ENCODE measurements at places on chromosomes 5 and 9. TPM values are rescaled to one million over a fixed set of nuclear protein-coding genes. Genes with fewer than 3 reads are reported as not detected.

Gene GABRB2
- not detected for total RNA-seq

- no peak for DNase-seq
Measured at GRCh38 chr9:70933321-70933720, 188.1 kb downstream of the TRPM3 start.

DNA sequence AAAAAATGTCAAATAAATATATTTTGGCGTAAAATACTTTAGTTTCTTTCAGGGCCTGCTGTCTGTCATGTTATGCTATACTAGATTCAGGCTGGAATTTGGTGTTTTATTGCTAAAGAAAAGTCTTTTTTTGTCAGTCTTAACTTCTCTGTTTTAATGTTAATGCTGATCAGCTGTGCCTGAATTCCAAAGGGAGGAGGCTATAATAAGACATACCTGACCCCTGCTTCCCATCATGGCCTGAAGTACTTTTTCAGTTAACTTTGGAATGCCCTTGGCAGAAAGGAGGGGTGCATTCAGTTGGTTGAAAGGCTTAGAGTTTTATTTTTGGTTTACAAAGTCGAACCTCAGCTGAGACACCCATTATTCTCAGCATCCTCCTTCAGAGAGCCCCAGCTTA lies 58.1 kb upstream of the PANK3 start:
- no peak for DNase-seq

Gene PDE6A
- not detected for total RNA-seq

- no peak for DNase-seq
Measured at GRCh38 chr9:134485653-134486052, 155.9 kb upstream of the COL5A1 start.

GRCh38 chr9:129440435-129441186 lies 180.3 kb downstream of the C9orf50 start:
- no peak for DNase-seq

DNA sequence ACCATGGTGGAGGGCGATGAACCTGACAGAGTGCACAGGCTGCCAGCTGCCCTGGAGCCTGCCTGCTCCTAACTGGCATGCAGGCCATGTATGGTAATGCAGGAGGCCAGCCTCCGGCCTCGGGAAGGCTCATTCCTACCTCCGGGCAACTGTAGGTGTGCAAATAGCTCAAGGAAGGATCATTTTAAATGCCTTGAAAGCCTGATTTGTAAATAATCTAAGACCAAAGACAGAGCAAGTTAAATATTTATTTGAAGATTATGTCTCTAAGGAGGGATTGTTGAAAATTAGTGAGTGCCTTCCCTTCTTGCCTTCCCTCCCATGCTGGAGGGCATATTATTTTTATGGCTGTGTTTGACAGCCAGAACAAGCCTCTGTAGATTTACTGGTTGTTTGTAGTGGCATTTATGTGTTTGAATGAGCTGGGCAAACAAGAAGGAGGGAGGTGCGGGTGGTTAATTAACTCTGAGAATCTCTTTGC lies 285.7 kb upstream of the TUT7 start:
- DNase-seq = no peak

GRCh38 chr9:2603621-2604020 lies 18.0 kb upstream of the VLDLR start:
- no peak for DNase-seq

DNA sequence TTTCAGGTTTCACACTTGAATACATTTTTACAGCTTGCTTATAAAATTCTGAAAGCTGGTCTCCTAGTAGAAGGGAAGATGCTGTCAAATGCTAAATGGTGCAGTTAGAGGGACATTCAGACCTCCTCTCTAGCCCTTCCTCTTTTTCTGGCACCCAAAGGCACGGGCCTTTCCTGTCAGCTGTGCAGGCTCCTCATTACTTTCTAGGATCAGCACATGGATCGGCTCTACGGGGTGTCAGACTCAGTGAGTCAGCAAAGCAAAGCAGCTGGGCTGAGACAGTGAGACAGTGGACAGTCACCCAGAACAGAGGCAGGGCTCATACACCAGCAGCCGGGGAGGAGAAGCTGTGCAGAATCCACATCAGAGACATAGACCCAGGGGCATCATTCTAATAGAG lies 80.0 kb upstream of the TNC start:
- DNase-seq = no peak

DNA sequence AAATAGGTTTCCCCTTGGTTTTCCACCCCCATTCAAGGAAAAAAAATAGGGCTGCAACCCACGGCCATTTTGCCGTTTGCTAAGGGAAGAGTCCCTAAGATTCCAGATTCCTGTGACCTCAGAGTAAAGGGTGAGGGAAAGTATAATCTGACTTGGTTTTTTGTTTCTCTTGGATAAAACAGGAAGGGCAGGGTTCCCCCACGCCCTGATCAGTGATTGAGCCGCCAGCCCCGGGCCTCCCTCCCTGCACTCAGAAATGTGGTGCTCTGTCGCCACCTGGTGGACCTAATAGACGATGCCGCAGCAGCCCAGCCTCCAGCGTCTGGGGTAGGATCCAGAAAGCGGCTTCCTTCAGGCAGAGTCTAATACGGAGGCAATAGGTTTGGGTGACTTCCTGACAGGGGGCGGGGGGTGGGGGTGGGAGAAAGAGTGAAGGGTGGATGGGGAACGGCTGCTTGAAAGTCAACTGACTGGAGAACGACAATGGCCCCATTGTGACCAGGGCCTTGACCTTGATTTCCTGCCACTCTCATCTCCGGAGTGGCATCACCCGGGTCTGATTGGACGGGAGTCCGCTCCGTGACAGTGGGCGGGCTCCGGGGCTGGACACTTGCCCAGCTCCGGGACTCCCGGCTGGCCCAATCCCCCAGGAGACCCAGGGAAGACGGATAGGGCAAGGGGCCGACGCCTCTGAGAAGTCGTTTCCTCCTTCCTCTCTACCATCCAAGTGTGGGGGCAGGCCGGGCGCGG lies 17.8 kb upstream of the CYSTM1 start:
- peak; percentile 45 for DNase-seq

- DNase-seq = no peak
Measured at GRCh38 chr9:118734696-118735095, 634.5 kb downstream of the BRINP1 start.

DNA sequence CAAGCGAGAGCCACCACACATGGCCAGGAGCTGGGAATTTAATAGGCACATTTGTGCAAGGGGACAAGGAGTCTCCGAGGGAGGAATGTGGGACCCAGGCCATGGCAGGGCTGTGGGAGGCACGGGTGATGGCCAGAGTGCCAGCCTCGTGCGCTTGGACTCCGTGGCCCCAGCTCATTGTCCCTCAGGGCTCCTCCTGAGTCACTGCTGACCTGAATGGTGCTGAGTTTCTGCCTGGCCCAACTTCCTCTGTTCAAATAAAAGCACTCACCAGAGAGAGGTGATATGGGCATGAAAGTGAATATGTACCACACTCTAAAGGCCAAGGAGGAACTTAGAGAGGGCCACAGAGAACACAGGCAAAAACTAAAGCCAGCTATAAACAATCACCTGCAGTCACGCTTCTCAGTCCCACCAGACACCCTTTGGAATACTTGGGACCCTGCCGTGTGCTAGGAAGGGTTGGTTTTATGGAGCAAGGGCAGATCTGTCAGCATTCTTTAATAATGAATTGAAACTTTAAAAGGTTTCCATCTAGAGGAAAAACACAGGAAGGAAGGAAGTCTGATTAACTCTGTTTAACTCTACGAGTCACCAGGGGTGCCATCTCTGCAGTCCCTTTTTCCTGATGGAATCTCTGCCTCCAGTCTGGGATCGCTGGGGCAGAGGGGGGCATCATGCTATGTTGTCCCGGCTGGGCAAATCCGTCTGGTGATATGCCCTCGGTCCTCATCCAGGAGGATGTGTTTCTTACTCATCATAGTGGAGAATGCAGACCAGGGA lies 25.1 kb upstream of the UBE2QL1 start:
- no peak for DNase-seq

Gene GARNL3
- total RNA-seq = 2.9 TPM

DNA sequence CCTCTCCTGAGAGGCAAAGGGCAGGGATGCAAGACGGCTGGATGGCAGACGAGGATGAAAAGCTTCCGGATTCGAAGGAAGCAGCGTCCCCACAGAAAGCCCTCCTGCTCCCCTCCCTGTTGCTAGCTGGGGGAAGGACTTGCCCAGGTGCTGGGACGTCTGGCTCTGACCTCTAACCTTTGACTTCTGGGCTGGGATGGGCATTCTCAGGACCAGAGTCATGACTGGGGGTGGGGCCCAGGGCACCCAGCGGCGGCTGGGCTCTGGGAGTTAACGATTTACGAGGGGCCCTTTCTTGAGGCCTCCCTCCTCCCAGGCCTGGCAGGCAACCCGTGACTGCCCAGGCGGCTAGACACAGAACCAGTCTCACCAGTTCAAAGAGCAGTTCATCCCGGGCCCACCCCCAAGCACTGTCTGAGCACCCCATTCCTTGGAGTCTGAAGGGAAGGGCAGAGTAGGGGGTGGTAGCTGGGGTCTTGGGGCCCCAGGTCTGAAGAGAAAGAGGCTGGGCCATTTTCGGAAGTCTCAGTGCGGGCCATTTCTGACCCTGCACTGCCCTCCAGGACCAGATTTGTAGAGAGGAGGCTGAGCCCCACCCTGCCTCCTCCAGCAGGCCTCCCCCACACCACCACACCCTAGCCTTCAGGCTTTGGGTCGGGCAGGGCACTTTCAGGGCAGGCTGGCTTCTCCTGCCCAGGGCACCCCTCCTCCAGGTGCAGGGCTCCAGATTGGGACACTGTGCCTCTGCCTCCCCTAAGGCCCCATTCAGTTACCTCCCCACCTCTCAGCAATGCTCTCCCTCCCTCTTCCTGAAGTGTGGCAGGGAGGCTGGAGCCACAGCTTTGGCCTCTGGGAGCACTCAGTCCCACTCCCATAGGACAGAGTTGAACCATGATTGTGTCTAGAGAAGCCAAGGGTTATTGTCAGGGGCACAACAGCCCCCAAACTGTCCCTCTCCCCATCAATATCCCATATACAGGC lies 5.0 kb upstream of the CXXC5 start:
- no peak for DNase-seq

DNA sequence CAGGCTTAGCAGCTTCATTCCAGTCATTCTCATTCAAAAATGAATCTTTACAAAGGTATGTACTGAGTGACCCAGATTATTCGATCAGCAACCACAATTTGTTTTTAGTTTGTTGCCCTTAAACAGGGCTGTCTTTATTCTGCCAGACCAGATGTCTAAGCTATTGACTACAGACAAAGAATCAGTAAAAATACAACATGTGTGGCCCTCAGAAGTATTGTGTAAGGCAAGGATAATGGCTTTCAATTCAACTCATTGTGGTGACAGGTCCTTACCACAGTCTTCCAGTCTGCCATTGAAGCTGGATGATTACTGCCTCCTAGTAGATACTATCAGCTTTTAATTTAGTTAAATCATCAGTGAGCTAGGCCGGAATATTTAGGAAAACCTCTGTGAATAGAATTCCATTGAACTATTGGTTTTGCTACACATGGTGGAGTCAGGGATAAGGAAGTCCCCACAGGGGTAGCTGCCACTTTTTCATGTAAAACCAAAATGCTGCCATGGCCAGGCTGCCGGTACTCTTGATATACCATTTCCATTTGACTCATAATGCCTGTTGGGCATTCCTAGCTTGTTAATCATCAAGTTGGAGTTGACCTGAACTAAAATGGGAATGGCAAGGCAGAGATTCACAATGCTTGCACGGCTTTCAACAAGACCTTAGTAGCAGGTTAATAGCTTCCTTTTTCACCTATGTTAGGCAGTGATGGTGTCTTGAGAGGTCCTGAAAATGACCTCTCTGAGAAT lies 175.6 kb downstream of the MEF2C start:
- DNase-seq = no peak

Gene CDX1
- not detected for total RNA-seq

GRCh38 chr5:56314529-56314928 lies 81.4 kb upstream of the ANKRD55 start:
- DNase-seq = no peak

Gene GTF2H2
- total RNA-seq = 8.2 TPM

- no peak for DNase-seq
Measured at GRCh38 chr5:65157906-65158603, 323.7 kb downstream of the ADAMTS6 start.

Gene FGF18
- not detected for total RNA-seq

Gene EMB
- total RNA-seq = 4.7 TPM

Gene SLC36A2
- not detected for total RNA-seq

- DNase-seq = no peak
Measured at GRCh38 chr9:27125936-27126335, 16.9 kb downstream of the TEK start.

- no peak for DNase-seq
Measured at GRCh38 chr5:16609412-16609811, 7.4 kb downstream of the RETREG1 start.

GRCh38 chr9:80489329-80489728 lies 917.6 kb downstream of the TLE4 start:
- no peak for DNase-seq

- DNase-seq = no peak
Measured at GRCh38 chr9:89493671-89494070, 4.2 kb downstream of the SEMA4D start.

- no peak for DNase-seq
Measured at GRCh38 chr5:77846422-77847128, 70.4 kb upstream of the TBCA start.

Gene CCL27
- total RNA-seq = not detected

DNA sequence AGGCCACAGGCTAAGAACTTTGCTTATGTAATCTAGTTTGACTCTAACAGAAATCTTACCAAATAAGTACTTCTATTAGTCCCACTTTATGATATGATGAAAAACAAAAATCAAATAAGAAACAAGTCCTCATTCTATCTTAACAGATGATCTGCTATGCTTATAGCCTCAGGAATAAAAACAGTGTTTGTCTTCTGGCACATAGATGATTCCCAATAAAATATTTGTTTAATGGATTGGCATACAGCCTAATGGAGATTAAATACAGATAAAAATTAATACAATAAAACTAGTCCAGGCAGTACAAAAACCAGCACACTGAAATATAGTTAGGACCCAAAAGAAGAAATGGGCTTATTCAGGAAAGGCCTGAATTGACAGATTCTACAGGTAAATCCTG lies 971.4 kb upstream of the WWC1 start:
- no peak for DNase-seq

DNA sequence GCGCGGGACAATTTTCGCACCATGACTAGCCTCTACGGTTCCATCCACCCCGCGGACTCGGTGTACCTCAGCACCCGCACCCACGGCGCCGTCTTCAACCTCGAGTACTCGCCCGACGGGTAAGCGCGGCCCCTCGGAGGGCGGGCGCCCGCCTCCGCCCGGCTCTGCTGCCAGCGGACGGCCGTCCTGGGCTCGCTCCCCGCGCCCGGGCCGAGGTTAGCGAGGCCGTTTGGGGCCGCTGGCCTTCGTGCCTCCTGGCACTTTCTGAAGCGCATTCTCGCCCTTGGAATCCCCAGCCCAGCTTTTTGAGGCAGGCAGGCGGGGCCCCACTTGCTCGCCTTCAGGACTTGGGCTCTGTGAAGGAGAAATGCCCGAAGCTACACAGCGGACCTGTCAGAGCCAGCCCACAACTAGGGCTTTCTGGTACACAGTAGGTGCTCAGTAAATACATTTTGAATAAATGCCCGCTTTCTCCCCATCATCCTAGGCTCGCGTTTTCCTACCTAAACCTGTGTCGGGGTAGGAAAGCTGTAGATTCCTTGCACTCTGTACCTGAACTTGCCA lies 772 bp downstream of the DCAF10 start:
- no peak for DNase-seq

- DNase-seq = no peak
Measured at GRCh38 chr5:5685737-5686136, 263.3 kb downstream of the ICE1 start.
